ENCODE measurements at places on chromosomes 1 and 21. TPM values are rescaled to one million over a fixed set of nuclear protein-coding genes. Genes with fewer than 3 reads are reported as not detected.
A peak's percentile ranks its signal among the peaks of the same experiment; 100 is the strongest.

DNA sequence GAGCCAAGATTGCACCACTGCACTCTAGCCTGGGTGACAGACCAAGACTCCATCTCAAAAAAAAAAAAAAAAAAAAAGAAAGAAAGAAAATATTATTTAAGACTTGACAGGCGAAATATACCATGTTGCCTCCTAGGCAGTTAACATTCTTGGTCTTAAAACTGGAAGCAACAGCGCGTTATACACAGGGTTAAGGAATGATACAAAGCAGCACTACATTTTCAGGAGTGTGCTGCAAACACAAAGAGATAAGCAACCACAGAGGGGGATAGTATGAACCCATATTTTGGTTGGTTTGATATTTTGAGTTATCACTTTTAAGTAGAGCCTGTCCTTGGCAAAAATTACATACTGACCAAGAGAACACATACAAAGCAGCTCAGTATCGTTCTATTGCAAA is 25.1 kb downstream of the USP24 start:
- no peaks in the 10 kb centered on the region for H3K4me1 ChIP-seq
- H3K27me3 ChIP-seq: no peaks in the 10 kb centered on the region

CD1C gene
- total RNA-seq: not detected

PRR9 gene
- total RNA-seq: not detected

TTLL10 gene
- not detected for total RNA-seq

KCNE2 gene
- not detected for total RNA-seq

GRCh38 chr1:223731133-223731770 is 18.9 kb downstream of the CAPN2 start:
- H3K4me1 ChIP-seq: peaks cover 48% of the 10 kb centered on the region
- H3K27ac ChIP-seq: peak overlapping the region; percentile 17
- no peak overlapping the region for H3K4me3 ChIP-seq

ATP6V1G3 gene
- total RNA-seq: not detected

GRCh38 chr1:46183926-46184557 is 7.8 kb upstream of the P3R3URF start:
- no peak overlapping the region for H3K4me3 ChIP-seq
- peaks cover 22% of the 10 kb centered on the region for H3K4me1 ChIP-seq
- DNase-seq: no peak
- H3K27ac ChIP-seq: peak overlapping the region; percentile 51
- H3K27me3 ChIP-seq: no peaks in the 10 kb centered on the region

- no peak overlapping the region for H3K4me3 ChIP-seq
- H3K36me3 ChIP-seq: no peaks in the 10 kb centered on the region
- DNase-seq: no peak
- H3K27ac ChIP-seq: no peak overlapping the region
- no peaks in the 10 kb centered on the region for H3K27me3 ChIP-seq
These were observed 186.4 kb downstream of the ZBTB18 start for GRCh38 chr1:244237445-244237844.

DNA sequence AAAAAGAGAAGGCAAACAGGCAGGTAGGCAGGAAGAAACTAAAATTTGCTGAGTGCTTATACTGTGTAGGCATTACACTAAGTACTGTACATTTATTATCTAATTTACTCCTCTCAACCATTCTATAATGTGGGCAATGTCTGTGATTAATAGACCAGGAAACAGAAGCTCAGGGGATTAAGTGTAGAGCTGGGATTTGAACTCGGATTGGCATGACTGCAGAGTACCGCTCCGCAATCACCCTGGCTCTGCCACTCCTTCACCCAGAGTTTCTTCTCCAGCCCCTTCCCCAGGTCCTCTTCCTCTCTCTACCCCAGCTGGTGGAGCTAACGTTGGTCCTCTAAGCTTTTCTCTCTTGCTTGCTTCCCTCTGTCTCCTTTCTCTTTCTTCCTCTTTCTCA is 11.5 kb upstream of the S100A2 start:
- no peaks in the 10 kb centered on the region for H3K27me3 ChIP-seq
- peaks cover 23% of the 10 kb centered on the region for H3K4me1 ChIP-seq
- H3K36me3 ChIP-seq: no peaks in the 10 kb centered on the region
- H3K27ac ChIP-seq: no peak overlapping the region

- no peaks in the 10 kb centered on the region for H3K36me3 ChIP-seq
- no peak for DNase-seq
- no peaks in the 10 kb centered on the region for H3K4me1 ChIP-seq
- no peak overlapping the region for H3K4me3 ChIP-seq
These were observed 17.7 kb downstream of the TNR start for GRCh38 chr1:175725684-175726083.

GRCh38 chr1:200330741-200331428 is 79.0 kb downstream of the ZNF281 start:
- no peak overlapping the region for H3K4me3 ChIP-seq
- H3K27ac ChIP-seq: no peak overlapping the region
- no peaks in the 10 kb centered on the region for H3K36me3 ChIP-seq
- DNase-seq: no peak
- peaks cover 27% of the 10 kb centered on the region for H3K4me1 ChIP-seq

DNA sequence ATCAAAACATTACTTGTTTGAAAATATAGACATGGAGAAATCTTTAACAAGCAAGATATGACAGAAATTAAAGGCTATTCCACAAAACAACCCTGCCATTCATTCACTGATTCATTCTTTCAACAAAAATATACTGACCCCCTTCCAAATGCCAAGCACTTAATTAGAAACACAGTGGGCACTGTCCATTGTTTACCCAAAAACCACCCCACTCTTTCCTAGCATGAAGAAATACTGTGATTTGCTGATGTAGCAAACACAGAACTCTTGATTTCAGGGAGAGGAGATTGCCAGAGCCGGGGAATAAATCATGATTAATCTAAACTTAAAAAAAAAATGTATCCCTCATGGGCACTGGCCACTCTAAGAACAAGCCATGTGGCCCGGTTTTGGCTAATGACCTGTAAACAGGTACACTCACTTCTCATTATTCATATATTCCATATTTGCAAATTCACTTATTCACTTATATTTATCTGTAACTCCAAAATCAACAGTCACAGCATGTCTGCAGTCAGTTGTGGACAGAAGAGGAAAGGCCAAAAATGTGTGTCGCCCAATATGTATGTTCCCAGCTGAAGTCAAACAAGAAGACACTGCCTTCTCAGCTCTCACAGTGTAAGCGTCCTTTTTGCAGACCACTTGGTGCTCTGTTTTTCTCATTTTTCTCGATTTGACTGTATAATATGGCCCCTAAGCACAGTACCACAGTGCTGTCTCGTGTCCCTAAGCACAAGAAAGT is 133.1 kb downstream of the SMYD3 start:
- no peaks in the 10 kb centered on the region for H3K27me3 ChIP-seq
- no peaks in the 10 kb centered on the region for H3K4me1 ChIP-seq
- H3K4me3 ChIP-seq: no peak overlapping the region
- DNase-seq: no peak

DNA sequence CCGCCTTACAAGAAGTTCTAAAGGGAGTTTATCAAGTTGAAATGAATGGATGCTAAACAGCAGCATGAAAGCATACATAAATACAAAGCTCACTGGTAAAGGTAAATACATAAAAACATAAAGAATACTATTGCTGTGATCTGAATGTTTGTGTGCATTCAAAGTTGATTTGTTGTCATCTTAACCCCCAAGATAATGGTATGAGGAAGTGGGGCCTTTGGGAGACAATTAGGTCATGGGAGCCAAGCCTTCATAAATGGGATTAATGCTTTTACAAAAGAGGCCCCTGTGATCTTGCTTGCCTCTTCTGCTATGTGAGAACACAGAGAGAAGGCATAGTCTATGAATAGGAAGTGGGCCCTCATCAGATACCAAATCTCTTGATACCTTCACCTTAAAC is 209.0 kb upstream of the SAMSN1 start:
- H3K4me3 ChIP-seq: no peak overlapping the region
- no peak for DNase-seq
- no peaks in the 10 kb centered on the region for H3K36me3 ChIP-seq
- no peaks in the 10 kb centered on the region for H3K4me1 ChIP-seq
- H3K27ac ChIP-seq: no peak overlapping the region

- no peaks in the 10 kb centered on the region for H3K27me3 ChIP-seq
- peaks cover 26% of the 10 kb centered on the region for H3K36me3 ChIP-seq
- DNase-seq: no peak
- H3K4me3 ChIP-seq: no peak overlapping the region
These were observed 22.2 kb downstream of the NIPAL3 start for GRCh38 chr1:24437631-24438396.

Measured in SJSA1 (cell line).